ENCODE measurements at places on chromosomes 4 and X.

GRCh38 chrX:139058831-139059495 is 347.4 kb upstream of the FGF13 start:
- DNase-seq, result no peak

- DNase-seq, result no peak
These were observed 328.3 kb downstream of the KLHL13 start for GRCh38 chrX:117788339-117788738.

DNA sequence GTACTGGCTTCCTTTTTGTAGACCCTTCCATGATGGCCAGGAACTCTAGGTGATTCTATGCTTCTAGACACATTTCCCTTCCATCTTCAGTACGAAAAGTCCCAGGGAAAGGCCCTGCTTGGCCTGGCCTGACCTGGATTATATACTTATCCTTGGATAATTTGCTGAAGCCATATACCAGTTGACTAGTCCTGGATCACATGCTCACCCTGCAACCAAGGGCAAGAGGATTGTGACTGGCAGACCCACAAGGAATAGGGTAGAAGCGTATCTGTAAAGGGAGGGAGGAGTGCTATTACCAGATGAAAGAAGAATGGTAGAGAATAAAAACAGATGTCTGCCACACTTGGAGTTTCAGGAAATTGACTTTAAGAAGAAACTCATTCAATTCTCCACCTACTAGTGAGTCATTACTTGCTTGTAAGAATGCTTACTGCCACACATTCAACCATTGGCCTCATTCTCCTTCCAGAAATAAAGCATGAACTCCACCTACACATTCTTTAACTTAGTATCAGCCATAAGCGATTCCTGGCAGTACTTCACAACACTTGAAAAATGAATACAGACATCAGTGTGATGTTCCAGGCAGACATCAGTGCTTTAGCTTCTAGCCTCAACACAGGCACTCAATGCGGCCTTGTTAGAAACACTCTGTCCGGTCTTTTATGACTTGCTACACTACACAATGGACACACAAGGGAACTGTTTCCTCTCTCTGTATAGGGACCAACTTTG is 141.8 kb downstream of the CBR4 start:
- no peak for DNase-seq

DNA sequence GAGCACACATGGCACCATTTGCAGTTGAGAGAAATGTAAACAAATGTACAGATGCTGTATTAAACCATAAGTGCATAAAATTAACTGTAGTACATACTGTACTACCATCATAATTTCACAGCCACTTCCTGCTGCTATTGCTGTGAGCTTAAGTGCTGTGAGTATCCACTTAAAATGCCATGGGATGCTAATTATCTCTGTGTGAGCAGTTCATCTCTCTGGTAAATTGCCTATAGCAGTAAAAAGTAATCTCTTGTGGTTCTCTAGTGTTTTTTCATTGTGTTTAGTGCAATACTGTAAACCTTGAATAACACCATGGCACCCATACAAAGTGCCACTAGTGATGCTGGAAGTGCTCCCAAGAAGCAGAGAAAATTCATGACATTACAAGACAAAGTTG is 9.9 kb upstream of the SCOC start:
- no peak for DNase-seq

DNA sequence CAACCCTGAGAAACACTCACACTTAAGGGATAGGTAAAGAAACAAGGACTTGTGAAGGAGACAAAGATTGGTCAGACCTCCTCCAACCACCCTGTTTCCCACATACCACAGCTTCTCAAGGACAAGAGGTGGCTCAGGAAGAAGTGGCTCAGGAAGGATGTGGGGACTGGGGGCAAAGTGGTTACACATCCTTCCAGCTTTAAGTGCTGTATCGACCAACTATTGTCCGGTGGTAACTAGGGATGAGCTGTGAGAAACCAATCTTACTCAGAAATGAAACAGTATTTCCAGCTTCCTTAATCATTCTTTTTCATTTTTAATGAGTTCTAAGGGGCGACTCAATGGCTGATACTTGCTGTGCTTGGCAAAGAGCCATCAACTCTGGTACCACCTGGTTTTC is 8.5 kb upstream of the LHFPL1 start:
- no peak for DNase-seq

DNA sequence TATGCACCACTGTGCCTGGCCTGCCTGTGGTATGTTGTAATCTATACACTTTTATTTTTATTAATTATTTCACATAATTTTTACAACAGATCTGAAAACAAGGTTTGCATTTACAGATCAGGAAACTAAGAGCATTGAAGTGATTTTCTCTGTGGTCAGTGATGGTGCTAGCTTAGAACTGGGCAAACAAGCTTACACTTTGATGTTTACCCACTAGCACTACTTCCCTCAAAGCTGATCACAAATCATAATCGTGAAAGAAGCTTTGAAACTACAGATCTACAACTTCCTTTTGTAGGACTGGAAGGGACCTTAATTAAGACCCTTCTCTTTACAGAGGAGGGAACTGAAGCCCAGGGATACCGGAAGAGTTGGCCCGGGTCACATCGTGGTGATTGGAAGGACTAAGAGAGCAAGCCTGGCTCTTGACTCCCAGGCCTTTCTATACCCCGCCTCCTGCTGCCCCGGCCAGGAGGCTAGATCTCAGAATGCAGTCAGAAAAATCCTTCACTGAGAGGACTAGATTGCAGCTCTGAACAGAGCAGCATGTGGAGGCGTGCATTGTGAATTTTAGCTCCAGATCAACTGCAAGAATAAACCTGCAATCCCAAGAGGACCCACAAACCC is 93.7 kb upstream of the ZNF827 start:
- DNase-seq, result no peak

GRCh38 chr4:11355226-11355625 is 73.5 kb downstream of the HS3ST1 start:
- DNase-seq, result no peak

DNA sequence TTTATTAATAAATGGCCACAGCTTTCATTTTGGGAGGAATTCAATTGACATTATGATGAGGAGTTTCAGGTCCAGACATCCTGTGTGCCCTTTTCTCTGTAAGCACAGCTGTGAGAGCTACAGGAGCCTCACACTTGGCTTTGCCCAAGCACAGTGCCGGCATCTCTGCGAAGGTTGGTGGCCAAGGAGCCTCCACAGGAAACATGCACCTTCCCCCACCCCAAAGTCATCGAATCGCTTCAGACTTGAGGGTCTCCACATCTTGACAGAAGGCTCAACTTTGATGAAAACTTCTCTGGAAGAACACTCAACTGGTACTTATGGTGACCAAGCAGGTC is 100.0 kb downstream of the SYNPO2 start:
- DNase-seq, result no peak

GRCh38 chrX:41335198-41335957 is 1.4 kb downstream of the DDX3X start:
- no peak for DNase-seq

DNA sequence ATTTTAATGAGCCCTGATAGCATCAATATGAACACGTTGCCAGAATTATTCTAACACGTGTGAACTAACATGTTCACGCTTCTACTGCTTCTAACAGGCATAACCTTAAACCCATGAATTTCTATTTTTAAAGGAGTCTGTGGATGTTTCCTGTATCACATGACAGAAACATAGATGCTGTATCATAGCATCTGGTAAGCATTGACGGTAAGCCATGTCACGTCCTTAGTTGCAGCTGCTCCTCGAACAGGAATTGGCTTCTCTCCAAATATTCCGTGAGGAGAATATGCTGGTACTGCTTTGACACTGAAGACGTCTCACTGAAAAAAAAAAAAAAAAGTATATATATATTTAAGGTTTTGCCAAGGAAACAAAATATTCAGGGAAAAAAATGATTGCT is 105.1 kb upstream of the MXRA5 start:
- DNase-seq, result no peak

- no peak for DNase-seq
These were observed 7.4 kb upstream of the HNRNPD start for GRCh38 chr4:82381235-82381634.

GRCh38 chr4:140802591-140802990 is 46.4 kb upstream of the TBC1D9 start:
- DNase-seq, result no peak

- no peak for DNase-seq
These were observed 12.9 kb downstream of the DDX53 start for GRCh38 chrX:23012636-23013035.

- no peak for DNase-seq
These were observed 828.3 kb downstream of the TECRL start for GRCh38 chr4:63580796-63581475.

GRCh38 chrX:68672581-68673318 is 25.3 kb downstream of the STARD8 start:
- no peak for DNase-seq

DNA sequence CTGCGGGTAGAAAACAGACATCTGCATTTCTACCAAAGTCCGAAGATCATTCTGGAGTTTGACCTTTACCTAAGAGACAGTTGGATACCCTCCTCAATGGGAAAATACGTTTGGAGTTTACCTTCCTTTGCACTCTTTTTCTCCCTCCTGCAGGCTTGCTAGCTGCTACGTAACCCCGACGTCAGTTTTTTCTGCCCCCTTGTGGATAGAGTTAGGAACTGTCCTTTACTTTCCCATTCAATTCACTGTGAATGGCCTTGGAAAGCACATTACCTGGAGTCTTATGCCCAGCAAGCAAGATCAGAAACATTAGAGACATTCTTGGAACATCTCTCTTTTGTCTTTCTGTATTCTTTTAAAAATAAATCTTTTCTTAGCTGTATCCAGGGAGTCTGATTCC is 250.7 kb downstream of the NAP1L3 start:
- no peak for DNase-seq

DNA sequence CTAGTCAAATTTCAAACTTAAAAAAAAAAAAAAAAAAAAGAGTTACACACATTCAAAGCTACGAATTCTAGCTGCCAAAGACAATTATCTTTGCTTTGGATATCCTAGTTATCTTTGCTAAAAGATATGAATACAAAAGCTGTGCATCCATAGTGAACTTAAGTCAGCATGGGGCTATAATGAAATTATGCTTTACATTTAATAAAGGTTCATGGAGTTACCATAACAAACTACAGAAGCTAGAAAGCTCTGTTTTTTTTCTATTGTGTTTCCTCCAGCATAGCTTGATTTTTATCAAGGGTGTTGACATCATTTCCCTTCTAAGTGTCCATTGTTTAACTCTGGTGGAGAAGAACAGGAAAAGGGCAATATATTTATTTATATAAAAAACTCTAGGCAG is 234.1 kb downstream of the ANKRD50 start:
- no peak for DNase-seq

- peak; percentile 62 for DNase-seq
These were observed at the start of gene MBNL3 for GRCh38 chrX:132488819-132489577. Gene MBNL3 (minus strand): TSS chrX:132489038. CDS start chrX:132439611, 49,427 bp downstream.

- DNase-seq, result no peak
These were observed 46.2 kb downstream of the MAGEB5 start for GRCh38 chrX:26262121-26262523.

GRCh38 chr4:138310991-138311390 is 68.8 kb upstream of the SLC7A11 start:
- DNase-seq, result no peak

DNA sequence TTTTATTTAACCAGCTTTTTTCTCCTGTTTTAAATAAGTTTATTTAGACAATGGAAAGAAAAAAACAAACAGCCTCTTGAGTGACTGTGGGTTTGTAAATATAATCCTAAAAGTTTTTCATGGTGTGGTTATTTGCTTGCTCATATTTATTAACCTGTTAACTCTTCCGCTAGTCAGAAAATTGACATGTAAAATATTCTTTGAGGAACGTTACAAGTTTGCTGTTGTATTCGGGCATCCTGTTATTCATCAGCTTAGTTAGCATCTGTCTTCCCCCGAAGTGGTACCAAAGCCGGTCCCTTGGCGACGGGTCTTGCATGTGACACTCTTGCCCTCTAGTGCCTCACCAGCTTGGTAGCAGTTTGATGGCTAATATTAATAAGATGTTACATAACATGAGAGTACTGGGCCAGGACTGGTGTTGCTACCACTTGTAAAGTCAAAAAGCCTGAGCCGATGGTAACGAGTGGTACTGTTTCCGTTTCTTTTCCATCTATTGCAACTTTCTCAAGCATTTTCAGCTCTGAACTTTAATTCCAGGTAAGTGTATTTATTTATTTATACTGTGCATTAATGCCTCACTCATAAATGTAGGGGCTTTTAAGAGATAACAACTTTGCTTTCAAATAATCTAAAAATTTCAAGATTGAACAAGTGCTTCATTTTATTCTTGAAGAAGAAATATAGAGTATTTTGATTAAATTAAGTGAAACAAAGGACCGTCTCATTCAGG is at the start of gene NDST3:
Gene NDST3, plus strand, starts transcription at position 434 of the 733 bp plus-strand sequence. CDS start 19,425 bp downstream, outside the sequence.
- no peak for DNase-seq

GRCh38 chr4:71095545-71095944 is 102.1 kb downstream of the DCK start:
- DNase-seq, result no peak

- DNase-seq, result no peak
These were observed 104.1 kb upstream of the GPRIN3 start for GRCh38 chr4:89411539-89412309.

DNA sequence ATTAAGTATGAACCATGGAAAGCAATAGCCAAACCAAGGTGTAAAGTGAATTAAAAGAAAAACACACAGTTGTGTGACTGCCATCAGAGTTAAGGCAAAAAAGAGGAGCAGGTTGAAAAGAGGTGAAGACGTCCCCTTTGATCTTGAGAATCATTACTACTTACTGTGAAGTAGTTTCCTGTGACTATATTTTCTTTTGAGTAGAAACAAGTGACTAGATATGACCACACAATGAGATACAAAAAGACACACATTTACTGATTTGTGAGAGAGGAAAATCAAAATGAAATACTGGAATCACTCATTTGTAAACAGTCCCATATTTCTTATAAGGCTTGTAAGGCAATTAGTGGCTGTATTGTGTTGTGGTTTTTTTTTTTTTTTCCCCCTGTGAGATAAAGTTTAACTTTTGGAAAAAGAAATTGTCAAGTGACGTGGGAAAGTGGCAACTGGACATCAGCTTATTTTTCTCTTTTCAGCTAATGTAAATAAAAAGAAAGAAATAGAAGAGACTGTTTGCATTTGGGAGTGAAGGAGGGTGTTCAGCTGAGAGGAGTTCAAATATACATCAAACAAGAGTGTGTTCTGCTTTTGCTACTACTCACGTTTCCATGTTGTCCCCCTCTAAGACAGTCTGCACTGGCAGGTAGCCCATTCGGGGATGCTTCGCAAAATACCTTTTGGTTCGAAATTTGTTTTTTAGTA is 106.4 kb upstream of the FTHL17 start:
- no peak for DNase-seq

DNA sequence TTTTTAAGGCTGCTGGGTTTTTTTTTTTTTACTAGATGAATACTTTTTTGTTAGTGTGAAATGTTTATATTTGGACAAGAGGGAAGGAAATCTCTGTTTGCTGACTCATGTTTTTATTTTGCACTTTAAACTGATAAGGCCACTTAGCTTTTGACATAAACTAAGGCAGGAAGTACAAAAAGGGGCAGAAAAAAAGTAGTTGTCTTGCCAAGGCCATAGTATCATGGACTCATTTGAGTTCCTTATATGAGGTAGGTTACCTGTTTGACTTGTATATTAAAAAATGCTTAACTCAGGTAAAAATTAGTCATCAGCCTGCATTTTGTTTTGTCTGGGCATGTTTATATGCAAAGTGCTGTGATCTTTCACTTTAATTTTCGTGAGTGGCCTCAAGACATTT is 26.0 kb downstream of the SMAD1 start:
- DNase-seq, result peak; percentile 40

GRCh38 chrX:115372152-115372551 is 82.6 kb downstream of the LUZP4 start:
- DNase-seq, result no peak

- DNase-seq, result no peak
These were observed 1085.6 kb upstream of the TENM3 start for GRCh38 chr4:181157647-181158046.

GRCh38 chrX:74923942-74924448 is 1.3 kb downstream of the NEXMIF start:
- DNase-seq, result no peak

All from T-helper 2 cell (primary cell).